ENCODE measurements at places on chromosomes 6 and 20.

DNA sequence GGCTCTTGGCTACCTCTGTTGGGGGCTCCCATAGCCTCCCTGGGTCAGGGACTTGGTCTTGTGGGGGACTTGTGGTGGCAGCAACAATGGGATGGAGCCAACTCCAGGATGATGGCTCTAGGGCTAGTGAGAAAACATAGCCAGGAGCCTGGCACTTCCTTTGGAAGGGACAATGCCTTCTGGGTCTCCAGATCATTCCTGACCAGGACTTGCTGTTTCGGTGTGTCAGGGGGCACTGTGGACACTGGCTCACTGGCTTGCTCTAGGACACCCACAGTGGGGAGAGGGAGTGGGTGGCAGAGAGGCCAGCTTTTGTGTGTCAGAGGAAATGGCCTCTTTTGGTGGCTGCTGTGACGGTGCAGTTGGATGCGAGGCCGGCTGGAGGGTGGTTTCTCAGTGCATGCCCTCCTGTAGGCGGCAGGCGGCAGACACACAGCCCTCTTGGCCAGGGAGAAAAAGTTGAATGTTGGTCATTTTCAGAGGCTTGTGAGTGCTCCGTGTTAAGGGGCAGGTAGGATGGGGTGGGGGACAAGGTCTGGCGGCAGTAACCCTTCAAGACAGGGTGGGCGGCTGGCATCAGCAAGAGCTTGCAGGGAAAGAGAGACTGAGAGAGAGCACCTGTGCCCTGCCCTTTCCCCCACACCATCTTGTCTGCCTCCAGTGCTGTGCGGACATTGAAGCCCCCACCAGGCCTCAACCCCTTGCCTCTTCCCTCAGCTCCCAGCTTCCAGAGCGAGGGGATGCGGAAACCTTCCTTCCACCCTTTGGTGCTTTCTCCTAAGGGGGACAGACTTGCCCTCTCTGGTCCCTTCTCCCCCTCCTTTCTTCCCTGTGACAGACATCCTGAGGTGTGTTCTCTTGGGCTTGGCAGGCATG is 9.2 kb downstream of the VEGFA start:
- no peak for DNase-seq

DNA sequence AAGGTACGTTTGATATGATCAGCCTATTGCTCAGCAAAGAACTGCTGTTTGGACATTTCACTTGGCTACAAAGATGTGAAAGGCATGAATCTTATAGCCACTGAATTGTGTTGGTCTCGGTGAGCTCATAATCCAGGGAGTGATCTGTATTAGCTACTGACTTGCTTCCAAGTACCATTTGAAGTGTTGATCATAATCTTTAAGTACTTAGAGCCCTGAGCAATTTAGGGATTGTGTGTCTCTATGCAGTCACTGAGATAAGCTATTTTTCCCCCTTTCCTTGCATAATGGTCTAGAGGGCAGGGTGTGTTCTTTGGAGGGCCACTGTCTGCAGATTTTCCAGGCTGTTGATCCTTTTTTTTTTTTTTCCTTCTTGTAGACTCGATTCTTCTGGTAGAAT is 393.6 kb downstream of the ESR1 start:
- DNase-seq: no peak

GRCh38 chr6:148509800-148510581 is 167.4 kb downstream of the SASH1 start:
- peak; percentile 95 for DNase-seq

GRCh38 chr6:35087361-35088280 is 53.5 kb downstream of the TCP11 start:
- no peak for DNase-seq

DNA sequence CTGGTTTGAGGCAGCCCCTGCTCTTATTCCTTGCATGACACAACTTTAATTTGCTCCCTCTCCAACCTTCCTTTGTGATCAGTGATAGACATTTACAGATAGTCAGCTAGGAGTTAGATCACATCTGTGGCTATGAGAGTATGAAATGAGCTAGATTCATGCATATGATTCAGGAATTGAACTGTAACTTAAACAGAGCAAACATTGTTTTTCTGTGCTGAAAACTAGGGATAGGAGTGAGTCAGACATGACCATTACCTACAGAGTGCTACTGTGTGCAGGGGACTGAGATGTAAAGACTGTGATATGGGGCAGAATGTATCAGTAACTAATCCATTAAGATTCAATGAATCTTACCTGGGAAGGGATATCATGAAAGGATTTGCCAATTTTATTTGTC is 279.4 kb upstream of the SPTLC3 start:
- DNase-seq: no peak

DNA sequence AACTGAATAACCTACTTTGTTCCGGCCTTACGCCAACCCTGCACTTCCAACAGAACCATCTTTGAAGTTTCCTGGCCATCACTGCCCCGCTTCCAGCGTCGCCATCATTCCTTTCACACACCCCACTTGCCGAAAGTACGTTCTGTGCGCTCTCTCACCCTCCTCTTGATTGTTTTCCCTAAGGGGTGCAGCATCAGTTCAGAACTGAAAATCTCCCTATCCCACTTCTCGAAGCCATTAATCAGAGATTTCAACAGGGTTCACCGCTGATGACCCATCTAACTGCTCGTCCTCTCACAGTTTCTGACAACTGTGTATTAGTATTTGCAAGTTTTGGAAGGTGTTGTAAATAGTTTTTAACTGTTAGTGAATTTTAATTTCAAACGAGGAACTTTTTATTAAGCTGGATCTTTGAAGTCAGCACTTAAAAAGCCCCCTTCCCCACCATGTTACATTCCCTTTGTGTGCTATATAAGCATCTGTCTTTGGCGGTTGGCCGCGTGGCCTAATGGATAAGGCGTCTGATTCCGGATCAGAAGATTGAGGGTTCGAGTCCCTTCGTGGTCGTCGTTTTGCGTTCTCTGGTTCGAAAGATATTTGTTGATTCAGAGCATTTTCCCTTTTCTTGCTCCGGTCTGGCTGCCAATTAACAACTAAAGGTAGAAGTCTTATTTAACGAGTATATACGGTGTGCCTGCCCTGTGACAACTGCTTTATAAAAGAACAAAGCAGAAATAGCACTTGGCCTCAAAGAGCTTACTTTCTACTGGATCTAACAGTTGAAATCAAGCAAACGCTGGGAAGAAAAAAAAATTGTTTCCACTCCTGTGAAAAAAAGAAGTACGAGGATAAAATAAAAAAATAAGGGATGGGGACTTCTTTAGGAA is 42.6 kb downstream of the TRIM27 start:
- no peak for DNase-seq

- DNase-seq: no peak
Observed at GRCh38 chr20:63694584-63695423, 1.6 kb upstream of the TNFRSF6B start.

DNA sequence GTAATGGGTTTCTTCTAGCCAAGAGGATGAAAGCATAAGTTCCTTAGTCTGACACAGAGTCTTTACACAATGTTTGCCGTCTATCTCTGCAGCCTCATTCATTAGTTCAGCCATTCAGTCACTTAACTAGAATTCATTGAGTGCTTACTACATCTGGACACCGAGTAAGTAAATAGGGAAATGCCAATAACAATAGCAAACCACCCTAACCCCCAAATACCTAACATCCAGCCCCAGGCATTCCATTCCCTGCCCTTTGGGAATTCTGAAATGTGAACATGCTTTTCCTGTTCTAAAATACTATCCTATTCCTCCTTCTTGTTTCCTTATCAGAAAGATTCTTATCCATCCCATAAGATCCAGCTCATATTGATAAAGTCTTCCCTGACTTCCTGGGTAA is 277.6 kb upstream of the RNF217 start:
- no peak for DNase-seq

- DNase-seq: no peak
Observed at GRCh38 chr6:111890988-111891387, 17.7 kb upstream of the FYN start.

GRCh38 chr6:116397914-116398313 is 27.2 kb downstream of the DSE start:
- DNase-seq: no peak

DNA sequence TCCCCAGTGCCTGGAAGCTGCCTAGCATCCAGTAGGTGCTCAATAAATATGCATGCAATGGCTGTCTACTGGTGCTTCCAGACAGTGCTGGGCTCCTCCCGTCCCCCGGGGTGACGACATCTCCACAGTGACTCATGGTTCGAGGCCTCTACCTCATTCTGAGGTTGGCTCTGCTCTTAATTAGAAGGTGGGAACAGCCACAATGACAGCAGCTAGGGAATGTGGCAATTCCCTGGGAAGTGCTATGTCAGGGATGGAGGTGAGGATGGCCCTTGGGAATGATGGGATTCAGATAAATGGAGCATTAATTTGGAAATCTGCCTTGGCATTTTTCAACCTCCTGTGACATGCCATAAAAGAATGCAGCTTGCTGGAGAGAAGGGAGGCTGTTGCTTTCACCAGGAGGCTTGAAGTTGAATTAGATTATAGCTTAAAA is 43.5 kb upstream of the NFATC2 start:
- peak; percentile 88 for DNase-seq

- no peak for DNase-seq
Observed at GRCh38 chr20:57004416-57004815, 262.0 kb downstream of the BMP7 start.

GRCh38 chr20:43513372-43513930 is 6.0 kb downstream of the L3MBTL1 start:
- no peak for DNase-seq

- DNase-seq: no peak
Observed at GRCh38 chr6:118894425-118895260, 691 bp downstream of the ASF1A start.

- DNase-seq: no peak
Observed at GRCh38 chr6:41098366-41098765, 25.6 kb downstream of the NFYA start.

DNA sequence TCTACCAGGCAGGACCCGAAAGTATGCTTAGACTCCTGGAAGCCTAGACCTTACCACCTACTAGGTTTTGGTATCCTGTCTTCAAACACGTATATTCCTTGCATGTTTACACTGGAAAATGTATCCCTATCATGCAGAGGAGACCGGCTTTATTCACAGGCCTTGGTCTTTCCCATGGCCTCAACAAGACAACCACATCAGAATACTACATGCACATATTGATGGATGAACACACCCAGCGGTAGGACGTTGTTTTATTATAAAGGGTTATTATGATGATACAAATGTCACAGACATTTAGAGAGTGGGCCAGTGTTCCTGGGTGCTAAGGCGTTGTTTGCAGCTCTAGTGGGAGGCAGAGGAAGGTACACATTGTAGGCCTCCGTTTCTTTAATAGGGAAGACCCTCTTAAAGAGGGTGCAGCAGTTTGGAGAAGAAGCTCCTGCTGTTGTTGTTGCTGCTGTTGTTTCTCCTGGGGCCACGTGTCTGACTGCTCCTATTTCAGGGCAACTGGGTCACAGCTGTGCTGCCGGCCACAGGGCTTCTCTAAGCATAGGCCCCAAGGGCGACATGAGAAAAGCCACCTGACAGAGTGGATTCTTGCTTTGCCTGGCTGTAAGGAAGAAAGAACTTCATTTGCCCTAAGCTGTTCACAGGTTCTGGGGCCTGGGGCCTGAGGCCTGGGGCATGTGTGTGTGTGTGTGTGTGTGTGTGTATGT is 98.3 kb upstream of the SASH1 start:
- DNase-seq: no peak

DNA sequence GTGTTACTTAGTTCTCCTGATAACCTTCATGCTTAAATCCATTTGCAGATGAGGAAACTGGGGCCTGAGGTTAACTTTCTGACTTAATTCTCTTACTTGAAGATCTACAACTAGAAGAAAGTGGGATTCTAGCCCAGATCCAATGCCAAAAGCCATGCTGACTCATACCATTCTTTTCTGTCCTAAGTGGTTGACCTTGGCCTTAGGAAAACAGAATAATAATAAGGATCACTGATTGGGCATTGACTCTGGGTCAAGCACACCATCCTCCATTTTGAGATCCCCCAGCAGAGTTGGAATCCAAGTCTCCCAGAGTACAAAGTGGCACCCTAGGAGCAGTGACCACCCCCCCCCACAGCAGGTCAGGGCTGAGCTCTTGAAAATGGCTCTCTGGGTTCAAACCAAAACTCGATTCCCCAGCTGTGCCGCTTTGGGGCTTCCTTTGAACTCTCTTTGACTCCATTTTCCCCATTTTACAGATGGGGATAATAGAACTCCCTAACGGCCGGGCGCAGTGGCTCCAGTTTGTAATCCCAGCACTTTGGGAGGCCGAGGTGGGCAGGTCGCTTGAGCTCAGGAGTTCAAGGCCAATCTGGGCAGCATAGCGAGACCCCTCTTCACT is 12.8 kb upstream of the ZNF217 start:
- DNase-seq: no peak

DNA sequence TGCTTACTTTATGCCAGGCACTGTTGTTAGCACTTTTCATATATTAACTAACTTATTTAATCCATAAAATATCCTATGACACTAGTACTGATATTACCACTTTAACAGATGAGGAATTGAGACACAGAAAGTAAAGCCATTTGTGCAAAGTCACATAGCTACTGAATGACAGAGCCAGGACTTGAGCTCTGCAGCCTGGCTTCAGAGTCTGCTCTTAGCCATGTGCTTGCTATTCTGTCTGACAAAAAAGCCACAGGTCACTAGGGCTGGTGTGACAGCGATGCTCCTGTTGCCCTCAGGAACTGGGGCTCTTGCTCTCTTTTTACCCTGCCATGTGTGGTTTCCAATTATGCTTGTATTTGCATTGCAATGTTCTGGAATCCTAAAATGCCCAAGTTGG is 44.7 kb upstream of the RNF8 start:
- no peak for DNase-seq

DNA sequence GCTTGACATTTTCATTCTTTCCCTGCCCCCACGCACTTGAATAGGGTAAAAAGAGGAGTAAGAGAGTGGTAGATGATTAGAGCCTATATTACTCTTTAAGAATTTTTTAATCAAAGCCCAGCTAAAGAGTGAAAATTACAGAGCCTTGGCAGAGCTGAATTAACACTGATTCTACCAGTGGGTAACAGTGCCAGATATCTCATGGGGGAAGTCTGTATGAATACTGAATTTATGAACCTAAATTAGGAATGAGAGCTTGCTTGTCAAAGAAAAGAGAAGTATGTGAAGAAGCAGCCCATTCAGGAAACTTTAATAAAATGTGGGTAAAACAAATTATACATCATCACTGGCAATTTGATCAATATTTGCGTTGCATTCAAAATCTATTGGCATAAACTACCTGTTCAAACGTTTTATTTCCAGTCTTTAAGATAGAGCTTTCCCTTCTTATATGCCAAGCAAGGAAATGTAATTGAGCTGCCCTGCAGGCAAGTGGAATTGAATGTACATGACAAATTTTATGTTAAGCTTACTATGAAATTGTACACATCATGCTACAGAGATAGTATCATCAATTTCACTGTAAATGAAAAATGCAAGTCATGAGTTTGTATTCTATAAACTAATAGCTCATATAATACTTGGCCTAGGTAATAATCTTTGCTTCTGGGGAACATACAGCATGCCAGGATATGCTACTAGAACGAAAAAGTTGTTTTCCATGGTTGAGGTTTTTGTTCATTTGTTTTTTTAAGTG is 14.5 kb downstream of the SOBP start:
- DNase-seq: no peak

All from AG04449 (cell line).